ENCODE measurements at places on chromosomes 11 and 22. TPM values are rescaled to one million over a fixed set of nuclear protein-coding genes. Genes with fewer than 3 reads are reported as not detected.

- no peak for DNase-seq
Observed at GRCh38 chr11:78208257-78209165, 19.8 kb downstream of the USP35 start.

GRCh38 chr11:113764527-113765219 is 8.8 kb downstream of the ZW10 start:
- no peak for DNase-seq

DNA sequence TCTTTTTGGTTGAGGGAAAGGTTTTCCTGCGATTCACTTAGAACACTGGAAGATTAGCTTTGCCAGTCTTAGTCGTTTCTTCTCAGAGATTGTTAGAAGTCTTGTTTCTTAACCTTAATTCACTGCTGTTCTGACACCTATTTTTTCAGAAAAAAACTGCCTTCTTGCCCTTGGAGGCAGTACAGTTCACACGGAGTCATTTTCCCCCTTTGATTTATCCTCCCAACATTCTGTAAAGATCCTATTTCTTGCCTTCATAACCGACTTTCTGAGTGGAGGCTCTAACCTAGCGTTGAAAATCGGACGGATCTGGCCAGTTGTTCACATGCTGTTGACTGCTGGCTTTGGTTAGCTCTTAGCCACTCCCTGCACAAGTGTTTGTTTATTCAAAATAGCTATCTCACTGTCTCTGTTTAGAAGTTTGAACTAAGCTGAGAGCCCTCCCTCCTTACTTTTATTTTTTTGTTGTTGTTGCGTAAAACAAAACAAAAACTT is 737 bp downstream of the BCL2L13 start:
- DNase-seq: peak; percentile 33

DNA sequence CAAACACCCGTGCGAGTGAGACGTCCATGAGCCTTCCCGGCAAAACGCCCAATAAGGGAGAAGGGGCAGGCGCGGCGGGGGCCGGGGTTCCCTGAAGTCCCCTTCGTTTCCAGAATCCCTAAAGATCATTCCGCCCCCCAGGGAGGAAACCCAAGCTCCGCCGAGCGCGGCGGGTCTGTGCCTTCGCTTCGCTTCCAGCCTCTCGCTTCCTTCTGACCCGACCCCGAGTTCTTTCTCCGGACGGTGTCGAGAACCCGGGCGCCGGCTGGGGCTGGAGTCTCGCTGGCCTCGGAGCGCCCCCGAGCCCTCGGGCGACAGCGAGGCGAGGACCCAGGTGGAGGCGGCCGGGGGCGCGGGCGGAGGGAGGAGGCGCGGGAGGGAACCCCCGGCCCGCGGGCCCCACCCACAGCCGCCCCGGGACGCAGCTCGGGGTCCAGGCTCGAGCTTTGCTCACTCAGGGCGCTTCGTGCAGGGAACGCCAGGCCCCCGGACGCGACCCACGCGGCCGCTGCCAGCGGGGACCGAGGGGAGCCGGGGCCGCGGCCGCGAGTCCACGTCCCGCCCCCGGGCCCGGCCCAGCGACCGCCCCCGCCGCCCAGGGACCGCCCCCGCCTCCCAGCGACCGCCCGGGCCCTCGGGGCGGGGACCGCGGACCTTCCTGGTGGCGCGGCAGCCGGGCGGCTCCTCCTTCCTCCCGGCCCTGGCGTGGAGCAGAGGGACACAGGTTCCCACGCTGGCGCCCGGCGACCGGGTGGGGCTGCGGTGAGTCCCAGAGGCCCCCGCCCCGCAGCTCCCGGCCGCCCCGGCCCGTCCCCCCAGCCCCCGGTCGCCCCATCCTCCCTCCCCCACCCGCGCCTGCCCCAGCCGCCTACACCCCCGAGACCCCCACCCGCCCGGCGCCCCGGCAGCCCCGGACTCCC is at the start of gene PGGHG:
Gene PGGHG, plus strand, starts transcription at position 649 of the 920 bp plus-strand sequence. CDS start 691 bp downstream, outside the sequence.
- no peak for DNase-seq

DNA sequence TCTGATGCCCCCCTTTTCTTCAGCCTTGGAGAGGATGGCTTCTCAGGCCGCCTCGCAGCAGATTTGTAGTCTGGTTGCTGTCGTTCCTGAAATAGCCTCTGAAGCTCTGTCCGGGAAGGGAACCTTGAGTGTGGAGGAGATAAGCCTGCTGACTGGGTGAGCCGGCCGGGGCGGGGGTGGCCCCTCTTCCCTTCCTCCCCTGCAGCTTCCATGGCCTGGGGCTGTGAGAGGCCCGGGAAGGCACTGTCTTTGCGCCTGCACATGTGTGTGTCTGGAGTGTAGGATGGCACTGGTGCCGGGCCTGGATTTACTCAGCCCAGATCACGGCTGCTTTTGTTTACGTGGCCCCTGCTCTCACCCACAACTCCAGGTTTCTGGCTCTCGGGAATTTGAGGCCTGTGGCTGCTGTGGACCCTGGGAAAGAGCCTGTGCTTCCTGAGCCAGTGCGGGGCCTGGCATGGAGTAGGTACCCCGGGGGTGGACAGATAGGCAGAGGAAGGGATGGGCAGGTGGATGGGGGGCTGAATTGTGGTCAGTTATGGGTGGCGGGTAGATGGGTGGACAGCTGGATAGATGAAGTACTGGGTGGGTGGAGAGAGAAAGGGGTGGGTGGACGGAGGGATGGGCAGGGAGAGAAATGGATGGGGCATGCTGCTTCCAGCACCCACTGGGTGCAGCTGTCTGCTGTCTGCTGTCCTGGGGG is 16.6 kb downstream of the KCNQ1 start:
- no peak for DNase-seq

DNA sequence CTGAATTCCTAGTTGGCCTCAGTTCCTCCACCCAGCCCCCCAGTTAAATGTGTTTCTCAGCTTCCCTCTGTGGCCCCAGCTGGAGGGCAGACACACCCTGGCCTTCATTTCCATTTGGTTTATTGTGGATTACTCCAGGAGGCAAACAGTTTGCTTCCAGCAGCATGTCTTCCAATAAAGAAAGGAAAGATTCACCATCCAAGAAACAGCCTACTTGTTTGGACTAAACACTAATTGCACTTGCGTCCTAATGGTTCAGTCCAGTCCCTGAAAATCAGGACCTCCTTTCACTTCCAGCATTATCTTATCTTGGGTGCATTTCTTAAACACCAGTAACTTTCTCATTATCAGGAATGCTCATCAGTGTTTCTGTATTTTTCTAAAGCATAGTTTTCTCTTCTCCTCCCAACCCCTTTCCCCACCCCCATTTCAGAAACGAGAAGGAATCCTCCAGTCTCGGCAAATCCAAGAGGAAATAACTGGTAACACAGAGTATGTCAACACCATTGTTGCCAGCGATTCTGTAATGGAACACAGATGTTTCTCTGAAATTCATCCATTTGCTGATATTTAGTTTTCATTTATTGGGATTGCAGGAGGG is 130.9 kb downstream of the PARVA start:
- DNase-seq: no peak

GRCh38 chr11:11444804-11445131 is 91.7 kb upstream of the CSNK2A3 start:
- no peak for DNase-seq

DNA sequence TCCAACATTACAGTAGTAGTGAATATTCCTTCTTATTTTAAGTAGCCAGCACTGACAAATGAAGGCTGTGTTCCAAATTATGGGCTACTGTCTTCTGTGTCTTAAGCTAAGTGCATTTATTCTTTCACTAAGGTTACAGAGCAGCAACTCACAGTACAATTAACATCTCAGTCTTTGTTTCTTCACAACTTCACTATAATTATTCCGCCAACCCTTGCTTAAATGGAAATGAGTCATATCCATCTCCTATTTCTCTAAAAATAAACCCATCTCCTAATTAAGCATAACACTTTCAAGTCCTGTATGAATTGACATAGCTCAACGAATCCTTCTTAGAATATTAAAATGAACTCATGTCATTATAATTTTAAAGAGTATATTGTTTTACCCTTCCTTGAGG is 6.7 kb downstream of the ETS1 start:
- no peak for DNase-seq

GRCh38 chr11:17159441-17159840 is 48.3 kb downstream of the PIK3C2A start:
- no peak for DNase-seq

DNA sequence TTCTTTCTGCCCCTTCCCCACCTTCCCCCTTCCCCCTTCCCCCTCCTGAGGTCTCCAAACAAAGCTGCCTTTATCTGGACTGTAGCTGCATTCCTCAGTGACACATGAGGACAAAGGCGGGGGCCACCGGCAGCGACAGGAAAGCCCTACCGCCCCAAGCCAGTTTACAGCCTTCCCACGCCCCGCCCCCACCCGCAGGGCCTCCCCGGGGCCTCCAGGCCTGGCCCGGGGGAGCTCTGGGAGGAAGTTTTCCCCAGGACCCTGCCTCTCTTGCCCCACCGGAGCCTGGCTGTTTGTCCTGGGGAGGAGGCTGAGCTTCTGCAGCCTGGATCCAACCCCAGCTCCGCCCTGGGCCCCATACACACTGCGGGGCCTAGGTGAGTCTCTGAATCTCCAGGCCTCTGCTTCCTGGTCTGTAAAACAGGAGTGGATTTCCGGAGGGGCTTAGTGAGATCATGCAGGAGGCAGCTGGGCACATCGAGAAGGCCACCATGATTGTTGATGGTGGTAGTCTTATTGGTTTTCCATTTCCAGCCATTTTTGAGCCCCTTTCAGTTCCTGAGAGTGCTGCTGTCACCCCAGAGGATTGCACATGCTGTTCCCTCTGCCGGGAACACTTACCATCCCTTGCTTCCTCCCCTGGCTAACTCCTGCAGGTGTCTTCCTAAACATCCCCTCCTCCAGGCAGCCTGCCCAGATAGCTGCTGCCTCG is 130.7 kb downstream of the MN1 start:
- peak; percentile 93 for DNase-seq

DNA sequence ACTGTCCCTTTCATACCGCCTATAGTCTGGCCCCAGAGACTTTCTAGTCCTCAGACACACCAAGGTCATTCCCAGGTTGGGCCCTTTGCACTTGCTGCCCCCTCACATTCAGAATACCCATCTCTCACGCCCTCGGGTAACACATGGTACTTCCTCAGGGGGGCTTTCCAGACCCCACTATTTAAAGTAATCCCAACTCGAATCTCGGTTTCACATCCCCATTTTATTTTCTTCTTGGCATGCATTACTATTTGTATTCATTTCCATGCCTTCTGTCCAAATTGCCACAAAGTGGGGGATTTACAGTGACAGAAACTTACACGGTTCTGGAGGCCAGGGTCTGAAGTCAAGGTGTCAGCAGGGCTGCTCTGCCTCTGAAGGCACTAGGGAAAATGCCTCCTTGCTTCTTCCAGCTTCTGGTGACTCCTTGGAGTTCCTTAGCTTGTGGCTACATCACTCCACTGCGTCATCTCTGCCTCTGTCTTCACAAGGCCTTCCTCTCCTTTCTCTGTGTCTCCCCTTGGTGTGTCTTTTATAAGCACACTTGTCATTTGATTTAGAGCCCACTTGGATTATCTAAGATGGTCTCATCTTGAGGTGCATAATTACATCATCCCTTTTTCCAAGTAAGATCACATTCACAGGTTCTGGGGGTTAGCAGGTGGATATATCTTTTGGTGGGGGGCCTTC is 15.1 kb downstream of the RCN1 start:
- DNase-seq: no peak

DNA sequence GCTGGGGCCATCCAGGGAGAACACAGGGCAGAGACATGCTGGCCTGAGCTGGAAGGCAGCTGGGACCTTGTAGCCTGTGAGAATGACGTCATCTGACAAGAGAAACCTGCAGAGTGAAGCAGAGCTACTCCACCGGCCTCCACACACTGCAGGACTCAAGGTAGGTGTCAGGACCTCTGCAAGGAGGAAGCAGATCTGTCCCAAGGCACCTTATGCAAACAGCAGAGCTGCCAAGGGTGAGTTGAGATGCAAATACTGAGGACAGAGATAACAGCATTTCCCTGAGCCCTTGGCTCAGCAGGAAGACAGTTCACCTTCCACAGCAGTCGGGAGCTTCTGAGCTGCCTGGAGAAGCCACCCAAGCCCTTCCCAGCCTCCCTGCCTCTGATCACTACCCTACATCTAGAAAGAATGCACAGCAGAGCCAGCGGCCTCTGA is 51.9 kb upstream of the IGSF9B start:
- no peak for DNase-seq

- no peak for DNase-seq
Observed at GRCh38 chr11:34343153-34343552, 14.7 kb downstream of the ABTB2 start.

DNA sequence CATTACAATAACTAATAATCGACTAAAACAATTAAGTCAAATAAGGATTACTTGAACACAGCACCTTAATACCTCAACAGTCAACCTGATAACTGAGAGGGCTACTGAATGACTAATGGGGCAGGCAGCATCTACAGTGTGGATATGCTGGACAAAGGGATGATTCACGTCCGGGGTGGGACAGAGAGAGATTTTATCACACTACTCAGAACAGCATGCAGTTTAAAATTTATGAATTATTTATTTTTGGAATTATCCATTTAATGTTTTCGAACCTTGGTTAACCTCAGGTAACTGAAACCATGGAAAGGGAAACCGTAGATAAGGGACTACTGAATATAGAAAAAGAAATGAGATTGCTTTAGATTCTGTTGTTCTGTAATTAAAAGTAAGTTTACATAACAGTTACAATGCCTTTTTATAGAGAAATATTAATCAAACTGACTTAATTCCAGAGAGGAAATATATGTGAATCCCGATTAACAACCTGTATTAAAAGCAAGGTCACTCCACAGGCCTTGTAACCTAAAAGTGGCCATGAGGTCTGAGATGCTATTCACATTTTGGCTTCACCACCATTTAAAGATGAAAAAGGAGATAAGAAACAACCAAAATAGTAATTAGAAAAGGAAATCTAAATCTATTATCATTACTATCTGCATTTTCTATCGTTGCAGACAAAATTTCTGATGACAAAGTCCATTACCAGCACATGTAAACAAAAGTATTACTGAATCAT is 119.0 kb upstream of the TP53AIP1 start:
- no peak for DNase-seq

DNA sequence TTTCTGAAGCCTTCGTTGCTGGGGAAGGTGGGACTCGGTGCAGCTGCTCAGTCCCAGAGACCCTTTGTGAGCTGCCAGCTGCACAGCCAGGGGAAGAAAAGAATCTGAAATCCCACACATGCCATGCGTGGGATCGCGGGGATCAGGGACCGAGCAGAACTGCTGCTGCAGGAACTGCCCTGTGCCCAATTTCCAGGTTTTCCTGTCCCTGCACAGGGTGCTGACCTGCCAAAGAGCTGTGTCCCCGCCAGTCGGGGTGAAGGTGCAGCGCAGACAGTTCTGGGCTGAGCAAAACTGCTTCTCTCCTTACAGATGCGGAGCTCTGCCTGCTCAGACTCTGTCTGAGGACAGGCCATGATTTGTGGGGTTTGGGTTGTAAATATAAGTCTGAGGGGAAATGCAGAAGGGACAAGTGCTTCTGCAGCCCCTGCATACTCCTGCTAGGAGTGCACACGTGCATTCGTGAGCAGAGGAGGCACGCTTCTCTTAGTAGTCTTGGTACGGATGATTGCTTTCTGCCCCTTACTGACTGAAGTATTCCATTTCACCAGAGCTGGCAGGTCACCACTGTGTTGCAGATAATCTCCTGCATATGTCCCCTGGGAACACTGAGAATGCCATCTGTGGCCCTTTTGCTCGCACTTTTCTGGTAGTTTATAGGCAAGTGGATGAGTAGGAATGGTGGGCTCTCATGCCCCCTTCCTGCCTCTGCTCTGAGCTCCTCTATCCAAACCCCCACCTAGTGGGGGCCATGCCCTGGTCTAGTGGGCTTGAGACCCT is 141.4 kb downstream of the PARVA start:
- no peak for DNase-seq

The H19 gene
- total RNA-seq: 0.76 TPM

The AQP11 gene
- total RNA-seq: 1.7 TPM

The TFIP11 gene
- total RNA-seq: 26.2 TPM

The MMP3 gene
- not detected for total RNA-seq

The PANX2 gene
- total RNA-seq: 5.9 TPM

The CD6 gene
- 1.9 TPM for total RNA-seq

The OR5B12 gene
- not detected for total RNA-seq

The OR4A16 gene
- total RNA-seq: not detected

The GUCY1A2 gene
- 1.4 TPM for total RNA-seq

Measured in GM23338 (cell line).